Stimulated activated CD4-positive, alpha-beta T cell treated with anti-CD3 and anti-CD28 coated beads, TNF-alpha, amount 100 ng/mL, for 1 hour (primary cell): ENCODE measurements at places on chromosomes 7 and 10.

DNA sequence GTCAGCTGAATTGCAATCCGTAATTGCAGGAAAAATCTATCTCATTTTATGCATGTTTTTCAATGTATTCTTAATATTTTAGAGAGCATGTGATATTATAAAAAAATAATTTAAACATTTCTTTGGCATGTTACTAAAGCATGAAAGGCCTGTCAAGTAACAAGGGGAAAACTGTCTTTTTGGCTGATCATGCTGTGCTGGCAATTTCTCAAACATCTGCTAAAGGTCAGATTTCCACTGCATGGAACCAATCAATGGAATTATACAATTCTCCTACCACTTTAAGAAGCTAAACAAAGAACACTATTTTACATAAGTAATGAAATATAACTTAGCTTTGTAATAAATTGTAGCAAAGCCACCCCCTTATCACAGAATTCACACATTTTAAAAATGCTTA lies 49.4 kb downstream of the JMJD1C start:
- DNase-seq = no peak

- no peak for DNase-seq
Observed at GRCh38 chr10:78397786-78398185, 364.1 kb downstream of the RPS24 start.

GRCh38 chr7:95736635-95737034 lies 35.7 kb upstream of the DYNC1I1 start:
- no peak for DNase-seq

DNA sequence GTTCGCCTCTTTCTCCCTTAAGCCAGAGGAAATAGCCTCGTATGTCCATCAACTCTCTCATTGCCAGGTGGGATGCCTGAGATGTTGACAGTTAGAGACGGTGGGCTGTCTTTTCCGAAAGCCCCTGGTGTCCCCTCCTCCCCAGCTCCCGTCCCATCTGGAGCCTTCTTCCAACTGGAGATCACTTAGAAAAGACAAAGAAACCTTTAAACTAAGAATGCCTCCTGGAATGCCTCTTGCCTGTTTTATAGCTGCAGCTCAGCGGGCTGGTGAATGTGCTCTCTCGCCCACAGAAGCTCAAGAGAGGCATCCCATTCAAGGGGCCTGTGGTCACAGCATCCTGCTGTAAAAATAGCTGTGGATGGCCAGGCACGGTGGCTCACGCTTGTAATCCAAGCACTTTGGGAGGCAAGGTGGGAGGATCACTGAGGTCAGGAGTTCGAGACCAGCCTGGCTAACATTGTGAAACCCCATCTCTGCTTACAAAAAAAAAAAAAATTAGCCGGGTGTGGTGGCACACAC lies 5.2 kb upstream of the MYL10 start:
- DNase-seq = no peak

GRCh38 chr7:30445770-30446169 lies 32.8 kb downstream of the NOD1 start:
- DNase-seq = peak; percentile 37

- DNase-seq = no peak
Observed at GRCh38 chr7:66758950-66759628, 18.6 kb downstream of the RABGEF1 start.

DNA sequence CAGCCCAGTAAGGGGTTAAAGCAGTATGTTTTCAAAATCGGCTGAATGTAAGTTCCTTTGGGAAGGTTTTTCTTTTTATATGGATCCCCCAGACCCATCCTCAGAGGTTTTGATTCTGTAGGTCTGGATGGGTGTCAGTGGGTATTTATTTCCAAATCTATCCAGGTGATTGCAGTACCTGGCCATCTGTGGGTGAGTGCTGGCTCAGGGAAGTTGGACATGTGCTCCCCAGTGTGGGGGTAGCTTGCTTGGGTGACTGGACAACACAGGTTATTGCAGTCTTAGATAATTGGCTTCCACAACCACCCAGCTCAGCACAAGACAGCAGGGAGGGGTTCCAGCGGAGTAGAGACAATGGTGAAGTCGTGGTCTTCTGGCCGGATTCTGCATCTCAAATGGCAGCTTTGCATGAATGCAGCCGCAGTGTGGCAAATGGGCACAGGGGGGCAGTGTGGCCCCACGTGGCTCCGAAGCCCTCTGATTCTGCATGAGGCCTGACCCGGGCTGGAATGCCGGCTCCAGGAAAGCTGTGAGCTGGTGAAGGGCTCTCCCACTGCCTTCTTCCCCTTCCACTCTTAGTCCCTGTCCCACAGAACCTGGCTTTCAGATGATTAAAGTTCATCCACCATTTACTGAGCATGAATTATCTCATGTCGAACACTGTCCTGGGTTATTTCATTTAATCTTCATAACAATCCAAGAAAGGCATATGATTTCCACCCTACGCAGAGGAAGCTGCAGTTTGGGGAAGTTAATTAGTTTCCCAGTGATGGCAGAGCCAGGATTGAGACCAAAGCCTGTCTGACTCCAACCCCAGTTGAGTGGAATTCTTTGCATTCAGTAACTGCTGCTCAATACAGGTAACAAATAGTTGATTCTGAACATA lies 64.5 kb upstream of the SYPL1 start:
- peak; percentile 40 for DNase-seq

GRCh38 chr7:122983261-122983660 lies 12.2 kb downstream of the TAS2R16 start:
- DNase-seq = no peak

GRCh38 chr10:5844345-5845055 lies 31.3 kb upstream of the GDI2 start:
- no peak for DNase-seq

DNA sequence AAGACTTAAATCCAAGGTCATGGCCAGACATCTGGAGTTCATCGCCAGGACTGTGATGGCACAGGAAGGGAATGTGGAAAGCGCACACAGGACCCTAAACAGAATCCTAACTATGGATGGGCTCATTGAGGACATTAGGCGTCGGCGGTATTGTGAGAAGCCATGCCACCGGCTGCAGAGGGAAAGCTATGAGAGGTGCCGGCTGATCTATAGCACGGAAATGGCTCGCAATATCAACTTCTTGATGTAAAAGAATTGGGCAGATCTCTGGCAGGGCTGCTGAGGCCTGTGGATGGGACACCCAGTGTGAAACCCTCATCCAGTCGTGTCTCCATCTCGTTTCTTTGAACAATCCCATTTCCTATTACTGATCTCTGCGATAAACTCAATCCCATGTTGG lies 6.3 kb upstream of the CTBP2 start:
- DNase-seq = no peak

DNA sequence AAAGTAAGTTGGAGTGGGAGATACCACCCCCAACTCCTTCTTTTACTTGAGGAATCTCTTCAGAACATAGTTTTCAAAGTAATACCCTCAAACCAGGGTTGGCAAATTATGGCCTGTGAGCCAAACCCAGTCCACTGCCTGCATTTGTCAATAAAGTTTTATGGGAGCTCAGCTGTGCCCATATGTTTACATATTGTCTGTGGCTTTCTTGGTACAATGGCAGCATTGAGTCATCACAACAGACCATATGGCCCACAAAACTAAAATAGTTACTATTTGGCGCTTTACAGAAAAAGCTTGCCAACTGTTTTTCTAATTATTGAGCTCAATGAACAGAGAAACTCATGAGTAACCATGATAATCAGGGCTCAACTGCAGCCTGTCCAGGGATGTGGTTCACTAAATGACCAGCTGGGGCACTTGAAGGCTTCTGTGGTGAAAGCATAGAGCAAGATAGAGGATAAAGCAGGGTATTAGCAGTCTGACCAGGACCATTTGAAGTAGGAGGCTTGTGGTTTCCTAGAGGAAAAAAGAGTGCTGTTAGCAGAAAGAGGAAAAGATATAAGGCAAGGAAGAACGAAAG lies 196.0 kb upstream of the GRB10 start:
- DNase-seq = no peak

GRCh38 chr7:98234429-98235147 lies 17.4 kb downstream of the TECPR1 start:
- no peak for DNase-seq
